ENCODE measurements at places on chromosomes 12 and 14.

GRCh38 chr12:25558586-25558985 is 5.5 kb upstream of the LMNTD1 start:
- no peak for DNase-seq

DNA sequence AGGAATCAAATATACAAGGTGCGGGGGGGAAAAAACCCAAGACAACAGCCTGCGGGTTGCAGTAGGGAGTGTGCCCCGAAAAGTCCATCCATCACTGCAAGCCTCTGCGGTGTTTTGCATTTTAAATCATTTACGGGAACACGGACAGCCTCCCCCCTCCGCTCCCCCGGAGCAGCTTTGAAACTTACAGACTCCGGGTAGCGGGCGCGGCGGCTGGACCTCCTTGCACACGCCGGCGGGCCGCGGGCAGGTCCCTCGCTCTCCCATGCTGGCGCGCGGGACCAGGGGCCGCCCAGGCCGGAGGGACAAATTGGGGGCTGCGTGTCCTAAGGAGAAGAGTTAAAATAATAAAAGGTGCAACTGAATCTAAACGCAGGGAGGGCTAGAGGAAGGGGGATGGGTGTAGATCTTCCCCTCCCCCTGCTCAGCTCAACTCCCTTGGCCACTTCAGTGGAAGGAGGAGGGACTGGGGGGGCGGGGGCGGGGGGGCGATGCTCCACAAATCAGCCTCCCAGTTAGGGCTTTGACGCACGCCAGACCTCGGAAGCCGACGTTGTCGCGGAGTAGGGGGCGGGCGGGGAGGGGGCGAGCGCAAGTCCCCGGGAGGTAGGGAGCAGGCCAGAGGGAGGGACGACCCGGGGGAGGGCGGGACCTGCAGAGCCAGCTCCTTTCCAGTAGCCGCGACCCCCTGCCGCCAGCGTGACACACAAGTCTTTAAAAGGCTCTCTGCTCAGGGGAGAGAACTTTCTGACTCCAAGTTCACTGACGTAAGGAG is at the start of gene KCNJ8:
Gene KCNJ8, minus strand, starts transcription at position 349 of the 775 bp plus-strand sequence. CDS start 1,090 bp downstream, outside the sequence.
- DNase-seq, result no peak

DNA sequence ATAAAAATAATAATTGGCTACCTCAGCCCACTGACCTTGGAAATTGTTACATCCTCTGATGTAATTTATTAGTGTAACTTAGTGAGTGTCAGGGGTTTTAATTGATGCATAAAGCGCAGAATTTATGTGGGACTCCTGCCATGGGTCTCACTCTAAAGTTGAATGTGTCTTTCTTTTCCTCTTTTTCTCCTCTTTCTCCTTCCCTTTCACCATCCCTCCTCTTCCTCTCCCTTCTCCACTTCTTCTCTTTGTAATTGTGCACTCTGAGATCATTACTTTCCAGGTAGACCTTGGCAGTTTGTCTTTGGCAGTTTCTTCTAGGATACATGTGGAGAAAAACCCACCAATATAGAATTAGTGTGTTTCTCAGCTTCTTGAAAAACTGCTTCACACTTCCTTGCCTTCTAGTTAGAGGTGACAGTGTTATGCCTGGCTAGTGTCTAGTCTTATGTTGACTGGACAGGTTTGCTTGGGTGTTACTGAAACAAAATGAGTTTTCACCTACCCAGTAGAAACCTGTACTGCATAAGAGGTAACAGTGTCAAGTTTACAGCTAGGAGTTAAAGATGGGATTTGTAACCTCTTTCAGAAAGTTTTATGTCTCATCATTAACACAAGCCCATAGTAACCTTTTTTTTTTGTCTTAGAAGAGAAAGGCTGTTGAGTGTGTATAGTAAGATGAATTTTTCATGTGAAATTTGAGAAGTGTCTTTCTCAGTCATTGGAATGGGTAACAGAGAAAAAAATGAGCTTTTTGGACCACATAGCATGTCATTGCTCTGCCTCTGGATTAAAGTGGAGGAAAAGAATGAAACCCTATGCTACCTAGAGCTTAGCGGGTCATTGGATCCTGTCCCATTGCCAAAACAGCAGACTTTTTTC is 18.6 kb downstream of the PELI2 start:
- DNase-seq, result no peak

GRCh38 chr14:36452860-36453259 is 67.2 kb downstream of the NKX2-1 start:
- DNase-seq, result no peak

DNA sequence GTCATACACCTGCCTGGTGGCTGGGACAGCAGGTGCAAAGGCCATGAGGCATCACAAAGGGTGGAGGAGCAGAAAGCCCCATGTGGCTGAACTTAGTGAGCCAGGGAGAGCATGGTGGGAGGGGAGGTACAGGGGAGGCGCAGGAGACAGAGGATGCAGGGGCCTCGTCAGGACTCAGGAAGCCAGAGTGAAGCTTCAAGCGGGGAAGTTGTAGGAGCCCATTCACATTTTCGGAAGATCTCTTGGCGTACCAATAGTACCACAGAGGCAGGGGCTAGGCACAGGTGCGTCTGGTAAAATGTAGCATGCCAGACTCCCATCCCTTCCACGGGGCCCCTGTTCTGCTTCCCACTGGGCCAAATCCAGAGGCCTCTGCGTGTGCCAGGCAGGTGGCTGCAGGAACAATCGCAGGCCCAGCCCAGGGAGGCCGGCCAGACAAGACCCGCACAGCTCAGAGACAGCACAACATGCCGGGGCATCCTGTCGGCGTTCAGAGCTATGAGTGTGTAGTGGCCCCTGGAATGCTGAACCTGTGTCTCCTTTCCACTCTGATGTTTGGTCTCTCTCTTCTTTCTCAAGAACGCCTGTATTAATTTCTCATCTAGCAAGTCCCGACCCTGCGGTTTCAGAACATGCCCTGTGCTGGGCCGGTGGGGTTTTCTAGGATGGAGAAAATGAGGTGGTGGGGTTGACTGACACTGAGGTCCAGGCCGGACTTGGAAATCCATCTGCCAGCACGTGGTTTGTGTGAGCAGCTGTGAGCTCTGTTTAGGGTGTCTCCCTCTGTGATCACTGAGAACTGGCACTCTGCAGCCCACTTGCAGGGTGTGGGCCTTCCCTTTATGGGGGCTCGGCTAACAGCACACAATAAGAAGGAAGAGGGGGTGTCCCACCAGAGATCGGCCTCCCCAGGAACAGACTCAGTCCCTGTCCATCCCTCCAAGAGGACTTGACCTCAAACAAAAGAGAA is 5.5 kb upstream of the TMEM132D start:
- DNase-seq, result no peak

DNA sequence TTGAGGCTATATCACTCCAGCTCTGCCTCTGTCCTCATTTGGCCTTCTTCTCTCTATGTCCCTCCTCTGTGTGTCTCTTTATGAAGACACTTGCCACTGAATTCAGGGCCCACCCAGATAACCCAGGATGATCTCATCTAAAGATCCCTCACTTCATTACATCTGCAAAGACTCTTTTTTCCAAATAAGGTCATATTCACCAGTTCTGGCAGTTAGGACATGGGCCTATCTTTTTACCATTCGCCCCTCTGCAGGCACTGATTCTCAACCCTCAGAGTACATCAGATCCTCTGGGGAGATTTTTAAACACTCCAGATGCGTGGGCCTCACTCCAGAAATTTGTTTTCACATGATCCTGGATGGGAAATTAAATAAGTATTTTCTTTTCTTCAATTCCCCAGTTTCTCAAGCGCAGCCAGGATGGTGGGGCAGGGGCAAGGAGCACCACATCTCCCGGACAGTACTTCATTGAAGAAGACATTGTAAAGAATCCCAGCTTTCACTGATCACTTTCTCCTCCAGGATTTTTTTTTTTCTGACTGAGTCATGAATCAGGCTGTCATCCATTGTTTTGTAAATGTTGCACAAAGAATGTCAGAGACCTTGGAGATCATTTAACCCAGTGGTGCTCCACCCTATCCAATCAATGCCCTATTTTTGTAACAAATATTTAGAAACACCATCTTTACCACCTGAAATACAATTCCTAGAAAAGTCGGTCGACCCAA is 27.4 kb downstream of the CRACR2A start:
- no peak for DNase-seq

DNA sequence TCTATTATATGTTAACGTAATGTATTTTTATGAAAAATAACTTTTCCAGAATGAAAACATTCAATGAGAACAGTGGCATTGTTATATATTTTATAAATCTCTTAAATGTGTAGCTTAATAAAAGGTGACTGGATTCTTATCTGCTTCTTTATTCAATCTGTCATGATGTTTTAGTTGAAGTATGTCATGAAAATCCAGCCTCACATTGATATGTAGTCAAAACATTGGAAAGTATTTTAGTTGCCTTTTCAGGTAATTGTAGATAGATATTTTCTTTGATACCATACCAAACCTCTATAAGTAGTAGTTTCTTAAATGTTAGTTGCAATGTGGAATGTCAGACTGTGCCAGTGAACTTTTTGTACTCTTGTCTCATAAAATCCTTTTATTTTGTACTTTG is 41.3 kb upstream of the MSRB3 start:
- DNase-seq, result no peak

DNA sequence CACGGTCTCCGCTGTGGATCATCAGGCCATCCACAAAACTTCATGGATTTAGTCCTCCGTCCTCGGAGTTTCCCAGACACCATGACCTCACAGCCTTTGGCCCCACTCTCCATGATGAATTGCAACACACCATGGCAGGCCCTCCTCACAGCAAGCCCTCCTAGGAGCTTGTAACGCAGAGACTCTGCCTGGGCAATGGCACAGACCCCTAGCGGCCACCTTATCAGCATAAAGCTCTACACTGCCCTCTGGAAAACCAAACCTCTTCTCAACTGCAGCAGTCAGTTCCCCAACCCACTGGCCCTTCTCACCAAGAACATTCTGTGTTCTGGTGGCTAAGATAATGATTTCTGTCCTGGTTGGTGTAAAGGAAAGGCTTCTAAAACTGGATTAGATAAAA is 238.4 kb upstream of the USP15 start:
- no peak for DNase-seq

DNA sequence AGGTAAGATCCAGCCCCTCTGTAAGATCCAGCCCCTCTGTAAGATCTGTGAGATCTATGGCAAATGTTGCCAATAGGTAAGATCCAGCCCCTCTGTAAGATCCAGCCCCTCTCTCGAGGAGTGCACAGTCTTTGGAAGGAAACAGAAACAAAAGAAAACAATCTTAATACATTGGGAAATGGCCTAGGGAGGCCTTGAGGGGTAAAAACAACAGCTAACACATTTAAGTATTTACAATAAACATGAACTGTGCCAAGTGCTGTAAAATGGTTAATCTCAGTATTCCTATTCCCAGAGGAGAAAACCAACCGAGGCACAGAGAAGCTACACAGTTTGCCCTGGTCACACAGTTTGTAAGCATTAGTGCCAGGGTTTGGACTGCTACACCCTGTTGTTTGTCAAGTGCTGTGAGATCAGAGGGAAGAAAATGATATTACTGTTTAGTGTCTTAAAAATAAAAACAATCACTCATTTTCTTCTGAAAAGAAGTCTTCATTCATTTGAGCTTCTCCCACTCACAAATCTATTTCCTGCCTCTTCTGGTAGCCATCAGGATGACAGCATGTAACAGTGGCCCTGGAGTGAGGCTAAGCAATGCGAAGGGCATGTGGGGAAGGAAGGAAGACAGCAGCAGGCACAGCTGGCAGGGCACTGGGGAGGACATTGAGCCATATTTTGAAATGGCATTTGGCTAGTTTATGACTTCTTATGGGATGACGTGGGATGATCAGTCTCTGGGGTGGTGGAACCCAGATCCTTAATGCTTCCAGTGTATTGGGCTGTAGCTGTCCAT is 118.7 kb upstream of the PTPRQ start:
- DNase-seq, result no peak

- no peak for DNase-seq
These were observed 1.6 kb downstream of the KRT18 start for GRCh38 chr12:52950553-52950952.

DNA sequence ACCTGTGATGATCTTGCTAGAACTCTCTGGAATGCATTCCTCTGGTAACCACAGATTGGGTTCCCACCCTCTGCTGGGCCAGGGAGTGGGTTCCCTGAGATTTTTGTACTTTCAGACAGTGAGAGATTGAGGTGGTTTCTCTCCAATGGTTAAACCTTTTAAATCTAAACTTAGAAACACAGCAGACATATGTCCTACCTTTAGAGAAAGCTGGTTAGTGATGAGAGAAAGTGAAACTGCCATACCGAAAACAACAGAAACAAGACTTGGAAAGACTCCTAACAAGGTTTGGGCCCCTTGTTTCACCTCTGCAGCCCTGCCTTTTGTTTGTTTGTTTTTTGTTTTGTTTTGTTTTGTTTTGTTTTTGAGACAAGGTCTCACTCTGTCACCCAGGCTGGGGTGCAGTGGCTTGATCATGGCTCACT is 9.7 kb upstream of the SGPP1 start:
- no peak for DNase-seq

DNA sequence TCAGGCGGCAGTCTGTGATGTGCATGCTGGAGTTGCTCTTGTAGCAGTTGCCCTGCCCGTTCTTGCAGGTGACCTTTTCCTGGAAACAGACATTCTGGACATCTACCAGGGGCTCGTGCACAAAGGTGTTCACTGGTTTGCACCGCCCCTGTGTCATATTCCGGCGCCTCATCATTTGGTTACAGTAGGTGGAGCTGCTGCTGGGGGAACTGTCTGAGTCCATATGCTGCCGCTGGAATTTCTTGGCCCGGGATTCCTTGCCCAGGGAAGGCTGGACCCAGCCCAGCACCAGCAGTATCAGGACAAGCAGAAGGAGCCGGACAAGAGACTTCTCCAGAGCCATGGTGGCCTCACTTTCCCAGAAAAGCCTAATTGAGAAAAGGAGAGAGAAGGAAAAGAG is 918 bp downstream of the RNASE1 start:
- no peak for DNase-seq

- no peak for DNase-seq
These were observed 13.3 kb upstream of the MAP3K9 start for GRCh38 chr14:70822530-70823185.

- no peak for DNase-seq
These were observed 62.8 kb downstream of the EXOC5 start for GRCh38 chr14:57205938-57206337.

- no peak for DNase-seq
These were observed 293.9 kb downstream of the RAD51B start for GRCh38 chr14:68113343-68113930.

- no peak for DNase-seq
These were observed 3.6 kb downstream of the NAB2 start for GRCh38 chr12:57092529-57092862.

DNA sequence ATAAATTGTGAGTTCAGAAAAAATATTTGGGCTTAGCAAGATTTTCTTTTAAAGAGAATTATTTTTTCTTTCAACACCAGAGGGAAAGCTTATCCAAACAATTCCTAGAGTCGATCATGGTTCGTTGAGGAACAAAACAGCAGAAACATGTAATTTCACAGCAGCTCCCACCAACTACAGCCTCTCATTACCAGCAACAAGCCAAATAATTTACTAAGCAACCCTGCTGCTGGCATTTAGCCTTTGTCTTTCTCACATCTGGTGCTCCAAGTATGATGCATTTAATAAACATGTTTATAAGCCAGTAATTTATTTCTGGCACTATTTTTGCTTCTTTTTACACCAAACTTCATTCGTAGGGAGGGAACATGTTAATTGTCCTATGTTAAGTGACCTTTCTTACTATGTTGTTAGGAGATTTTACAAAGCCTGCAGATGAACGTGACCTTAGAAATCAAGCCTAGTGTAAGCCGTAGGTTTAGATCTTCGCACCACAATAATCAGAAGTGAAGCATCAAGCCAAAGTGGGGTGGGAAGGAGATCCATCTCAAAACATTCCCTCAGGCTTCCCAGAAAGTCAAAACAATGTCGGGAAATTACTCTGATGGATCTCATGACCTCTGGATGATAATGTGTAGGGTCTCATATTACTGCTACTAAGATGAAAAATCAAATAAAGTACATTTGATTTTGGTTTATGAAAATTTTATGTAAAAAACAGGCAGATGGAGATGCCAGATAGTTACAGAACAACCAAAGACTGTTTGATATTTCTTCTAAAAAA is 128.4 kb downstream of the RPAP3 start:
- DNase-seq, result no peak

Data from AG04449 (cell line).